HFFc6 (cell line): ENCODE measurements at places on chromosomes 2 and 18. TPM values are rescaled to one million over a fixed set of nuclear protein-coding genes. Genes with fewer than 3 reads are reported as not detected.

The MYCN gene
- total RNA-seq = not detected in 2 replicates

The CCDC102B gene
- total RNA-seq = 0.92 to 2.5 TPM (median 1.1 TPM) in 3 replicates

The NGEF gene
- total RNA-seq = not detected in 3 replicates

The SFXN5 gene
- 12.4 to 17.0 TPM (median 12.6 TPM) in 3 replicates for total RNA-seq

The CIDEA gene
- total RNA-seq = not detected in 2 replicates

The STEAP3 gene
- total RNA-seq = 17.9 and 29.5 TPM in 2 replicates

GRCh38 chr2:239956818-239957261, 68.3 kb downstream of the NDUFA10 start:
- H3K4me3 ChIP-seq = no peak overlapping the region
- no peak overlapping the region for H3K27ac ChIP-seq
- no peaks in the 10 kb centered on the region for H3K27me3 ChIP-seq
- no peak for DNase-seq

GRCh38 chr2:64298161-64298560, 153.9 kb upstream of the PELI1 start:
- H3K27me3 ChIP-seq = peaks cover 25% of the 10 kb centered on the region
- no peak for DNase-seq
- H3K36me3 ChIP-seq = no peaks in the 10 kb centered on the region
- H3K4me3 ChIP-seq = no peak overlapping the region
- H3K27ac ChIP-seq = no peak overlapping the region

- peaks cover 22% of the 10 kb centered on the region for H3K36me3 ChIP-seq
- no peak overlapping the region for H3K4me3 ChIP-seq
- peak overlapping the region; percentile 53 for H3K27ac ChIP-seq
- peaks cover 8% of the 10 kb centered on the region for H3K27me3 ChIP-seq
- DNase-seq = no peak
- H3K4me1 ChIP-seq = peaks cover 72% of the 10 kb centered on the region
Observed at GRCh38 chr2:237714690-237715458, 83.7 kb upstream of the RBM44 start.

- no peak for DNase-seq
- H3K36me3 ChIP-seq = no peaks in the 10 kb centered on the region; the same call in 1 of the 2 replicates
- H3K4me1 ChIP-seq = no peaks in the 10 kb centered on the region
- H3K27ac ChIP-seq = no peak overlapping the region
- H3K4me3 ChIP-seq = no peak overlapping the region
- H3K27me3 ChIP-seq = no peaks in the 10 kb centered on the region
Observed at GRCh38 chr2:4930704-4931103, 761.5 kb upstream of the SOX11 start.

- peaks cover 1% of the 10 kb centered on the region for H3K27me3 ChIP-seq
- no peaks in the 10 kb centered on the region for H3K36me3 ChIP-seq
- no peak for DNase-seq
- peaks cover 6% of the 10 kb centered on the region; the same call in 1 of the 2 replicates for H3K4me1 ChIP-seq
Observed at GRCh38 chr18:79396431-79397246, 909 bp downstream of the NFATC1 start.

DNA sequence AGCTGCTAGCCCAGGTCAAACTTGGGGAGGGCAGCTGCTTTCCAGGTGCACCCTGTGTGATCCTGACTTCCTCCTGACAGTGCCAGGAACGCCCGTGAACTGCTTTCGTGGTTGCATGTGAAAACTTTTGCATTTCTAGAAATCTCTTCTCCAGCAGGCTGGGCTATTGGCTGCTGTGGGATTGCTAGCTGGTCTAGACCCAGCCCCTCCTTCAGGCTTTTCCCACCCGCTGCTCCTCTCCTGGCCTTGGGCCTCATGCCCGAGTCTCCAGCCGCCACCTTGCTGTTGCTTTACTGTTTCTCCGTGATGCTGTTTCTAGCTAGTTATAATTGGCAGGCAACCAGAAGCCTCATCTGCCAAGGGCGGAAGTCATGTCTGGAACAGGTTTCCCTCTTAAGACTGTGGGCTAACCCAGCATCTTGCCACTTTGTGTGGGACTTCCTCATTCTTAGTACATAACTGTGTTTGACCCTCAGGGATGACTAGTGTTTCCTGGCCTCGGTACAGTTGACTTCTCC, 27.0 kb upstream of the MGAT4A start:
- H3K27ac ChIP-seq = peak overlapping the region; percentile 4; the same call in 1 of the 2 replicates
- H3K4me1 ChIP-seq = peaks cover 16% of the 10 kb centered on the region
- DNase-seq = peak; percentile 88
- H3K4me3 ChIP-seq = peak overlapping the region; percentile 20
- H3K36me3 ChIP-seq = no peaks in the 10 kb centered on the region
- H3K27me3 ChIP-seq = peaks cover 15% of the 10 kb centered on the region

DNA sequence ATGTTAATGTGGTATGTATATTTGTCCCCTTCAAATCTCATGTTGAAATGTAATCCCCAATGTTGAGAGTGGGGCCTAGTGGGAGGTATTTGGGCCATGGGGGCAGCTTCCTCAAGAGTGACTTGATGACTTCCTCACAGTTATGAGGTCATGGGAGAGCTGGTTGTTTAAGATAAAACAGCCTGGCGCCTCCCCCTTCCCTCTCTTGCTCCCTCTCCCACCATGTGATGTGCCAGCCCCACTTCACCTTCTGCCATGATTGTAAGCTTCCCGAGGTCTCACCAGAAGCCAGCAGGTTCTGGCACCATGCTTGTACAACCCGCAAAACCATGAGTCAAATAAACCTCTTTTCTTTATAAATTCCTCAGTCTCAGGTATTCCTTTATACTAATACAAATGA, 258.3 kb upstream of the POU3F3 start:
- H3K27ac ChIP-seq = no peak overlapping the region
- no peak overlapping the region for H3K4me3 ChIP-seq
- no peaks in the 10 kb centered on the region for H3K4me1 ChIP-seq
- no peaks in the 10 kb centered on the region; the same call in 1 of the 2 replicates for H3K36me3 ChIP-seq
- H3K27me3 ChIP-seq = no peaks in the 10 kb centered on the region
- no peak for DNase-seq
